Spleen (tissue), 13 donors: ENCODE measurements at places on chromosomes 3 and 15.
A peak's percentile ranks its signal among the peaks of the same experiment; 100 is the strongest.

DNA sequence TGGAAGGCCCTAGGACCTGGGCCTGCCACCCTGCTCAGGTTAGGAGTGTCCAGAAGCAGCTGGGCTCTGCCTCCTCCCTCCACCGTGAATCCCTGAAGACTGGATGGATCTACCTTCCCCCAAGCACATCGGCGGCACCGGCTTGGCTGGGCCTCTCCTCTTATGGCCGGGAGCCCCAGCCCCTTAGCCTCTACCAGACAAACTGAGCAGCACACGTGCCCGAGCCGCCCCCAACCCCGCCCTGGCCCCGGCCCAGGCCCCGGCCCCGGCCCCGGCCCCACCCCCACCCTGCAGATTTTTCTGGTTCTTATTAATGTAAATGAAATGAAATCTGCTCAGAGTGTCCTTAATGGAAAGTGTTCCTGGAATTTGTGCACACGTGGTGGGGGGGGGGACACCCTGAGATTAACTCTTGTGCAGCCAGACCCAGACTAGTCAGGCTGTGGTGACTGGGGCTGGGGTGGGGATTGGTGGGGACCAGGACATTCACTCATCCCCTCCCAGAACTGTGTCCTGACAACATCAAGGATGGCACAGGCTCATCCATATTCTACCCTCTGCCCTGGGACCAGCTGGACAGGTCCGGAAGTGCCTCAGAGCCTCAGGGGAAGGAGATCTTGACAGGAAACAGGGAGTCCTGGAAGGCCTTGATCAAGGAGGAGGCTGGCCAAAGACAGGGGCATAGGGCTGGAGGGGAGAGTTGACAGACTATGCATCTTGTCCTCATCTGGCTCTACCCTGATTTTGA, 30.9 kb upstream of the SEMA3F start:
- peak; percentile 19 for DNase-seq

DNA sequence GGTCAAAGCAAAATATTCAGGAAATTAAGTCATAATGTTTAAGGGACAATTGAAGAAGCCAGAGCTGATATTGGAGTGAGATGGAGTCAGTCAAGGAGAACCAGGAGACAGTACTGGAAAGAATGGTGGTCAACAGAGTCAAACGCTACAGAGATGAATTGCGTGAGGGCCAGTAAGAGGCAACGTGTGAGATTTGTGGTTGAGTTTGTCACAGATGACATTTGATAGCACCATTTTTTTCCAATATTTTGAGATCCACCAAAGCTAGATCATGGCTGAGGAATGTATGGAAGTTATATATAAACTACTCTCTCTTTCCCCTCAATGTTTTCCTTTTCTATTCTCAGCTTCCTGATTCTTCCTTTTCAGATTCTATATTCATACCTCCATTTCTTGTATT, 375.1 kb upstream of the ROBO2 start:
- no peak for DNase-seq

DNA sequence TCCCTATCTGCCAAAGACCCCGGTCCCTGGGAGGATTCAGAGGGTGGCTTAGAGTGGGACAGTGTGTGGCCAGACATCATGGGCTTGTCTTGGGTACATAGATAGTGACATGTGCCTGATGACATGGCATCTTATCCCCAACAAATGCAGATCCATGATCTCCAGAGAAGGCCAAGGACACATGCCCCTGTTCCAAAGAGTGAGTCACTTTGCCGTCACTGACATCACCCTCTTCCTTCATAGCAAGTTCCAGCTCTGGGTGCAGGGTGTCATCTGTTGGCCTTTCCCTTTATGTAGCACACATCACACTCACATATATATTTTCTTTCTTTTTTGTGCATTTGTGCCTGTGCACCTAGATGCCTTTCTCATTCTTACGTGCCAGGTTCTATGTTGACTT, 350.5 kb downstream of the LRTM1 start:
- no peak for DNase-seq

DNA sequence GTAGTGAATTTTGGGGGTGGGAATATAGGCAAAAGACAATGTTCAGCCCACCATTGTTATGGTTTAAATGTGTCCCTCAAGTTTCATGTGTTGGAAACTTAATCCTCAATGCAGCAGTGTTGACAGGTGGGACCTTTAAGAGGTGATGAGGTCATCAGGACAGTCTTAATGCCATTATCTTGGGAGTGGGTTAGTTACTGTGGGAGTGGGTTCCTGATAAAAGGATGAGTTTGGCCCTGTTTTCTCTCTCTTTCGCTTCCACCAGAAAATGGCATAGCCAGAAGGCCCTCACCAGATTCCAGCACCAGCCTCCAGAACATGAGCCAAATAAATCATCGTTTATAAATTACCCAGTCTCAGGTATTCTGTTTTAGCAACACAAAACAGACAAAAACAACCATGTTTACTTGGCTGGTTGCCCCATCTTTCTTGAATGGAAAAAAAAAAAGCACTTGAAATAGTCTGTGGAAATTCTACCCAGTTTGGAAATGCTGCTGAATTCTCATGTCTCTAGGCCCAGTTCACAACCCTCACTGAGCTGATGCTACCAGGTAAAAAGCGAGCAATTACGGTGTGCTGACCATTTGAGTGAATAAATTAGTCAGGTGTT, 31.0 kb upstream of the MFSD1 start:
- DNase-seq, result no peak

DNA sequence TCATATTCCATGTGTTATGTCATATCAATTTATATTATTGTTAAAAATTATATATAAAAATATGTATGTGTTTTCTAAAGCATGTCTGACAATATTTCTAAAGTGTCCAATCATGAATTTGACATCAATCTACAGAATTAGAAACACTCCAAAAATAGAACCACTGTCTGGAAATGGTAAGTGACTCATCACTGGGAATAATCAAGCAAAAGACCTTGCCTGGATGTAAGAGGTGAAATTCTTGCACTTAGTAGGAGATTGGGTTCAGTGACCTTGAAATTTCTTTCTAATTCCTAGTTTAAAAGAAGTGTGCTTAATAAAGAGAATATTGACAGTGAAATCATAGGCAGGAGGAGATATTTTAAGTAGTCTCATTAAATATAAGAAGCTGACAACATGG, 188.8 kb downstream of the ZNF385D start:
- no peak for DNase-seq

- no peak for DNase-seq
These were observed 30.5 kb upstream of the GALNT15 start for GRCh38 chr3:16143861-16144447.

- DNase-seq, result no peak
These were observed 12.2 kb upstream of the MYO5C start for GRCh38 chr15:52307847-52308246.

GRCh38 chr3:69406163-69406562, 20.3 kb upstream of the FRMD4B start:
- no peak for DNase-seq

DNA sequence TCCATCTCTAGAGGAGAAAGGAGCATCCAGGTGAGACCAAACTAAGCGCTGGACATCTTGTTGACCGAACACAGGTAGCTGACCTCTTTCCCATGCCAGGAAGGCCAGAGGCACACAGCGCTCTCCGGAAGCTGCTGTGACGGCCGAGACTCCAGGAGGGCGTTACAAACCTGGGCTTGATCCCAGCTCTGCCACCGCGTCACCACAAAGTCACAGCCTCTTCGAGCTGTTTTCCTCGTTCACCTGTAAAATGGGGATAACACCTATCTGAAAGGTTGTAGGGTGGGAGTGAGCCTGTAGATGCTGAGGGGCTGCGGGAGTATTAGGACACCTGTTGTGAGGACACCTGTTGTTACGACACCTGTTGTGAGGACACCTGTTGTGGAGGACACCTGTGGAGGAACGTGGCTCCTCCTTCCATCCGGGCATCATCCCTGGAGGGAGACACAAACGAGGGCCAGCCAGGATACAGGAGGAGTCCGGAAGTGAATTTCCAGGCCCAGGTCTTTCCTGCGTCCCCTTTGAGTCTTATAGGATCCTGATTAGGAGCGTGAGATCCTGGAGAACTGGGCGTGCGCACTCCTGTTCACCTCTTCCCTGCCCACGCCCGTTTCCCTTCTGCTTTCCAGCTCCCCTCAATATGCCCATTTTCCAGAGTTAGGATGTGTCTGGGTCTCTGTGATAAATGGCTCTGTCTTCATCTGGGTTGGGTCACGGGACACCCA, 2.3 kb upstream of the MUC4 start:
- DNase-seq, result peak; percentile 38

- no peak for DNase-seq
These were observed 33.0 kb downstream of the PTPRG start for GRCh38 chr3:61594144-61594963.

DNA sequence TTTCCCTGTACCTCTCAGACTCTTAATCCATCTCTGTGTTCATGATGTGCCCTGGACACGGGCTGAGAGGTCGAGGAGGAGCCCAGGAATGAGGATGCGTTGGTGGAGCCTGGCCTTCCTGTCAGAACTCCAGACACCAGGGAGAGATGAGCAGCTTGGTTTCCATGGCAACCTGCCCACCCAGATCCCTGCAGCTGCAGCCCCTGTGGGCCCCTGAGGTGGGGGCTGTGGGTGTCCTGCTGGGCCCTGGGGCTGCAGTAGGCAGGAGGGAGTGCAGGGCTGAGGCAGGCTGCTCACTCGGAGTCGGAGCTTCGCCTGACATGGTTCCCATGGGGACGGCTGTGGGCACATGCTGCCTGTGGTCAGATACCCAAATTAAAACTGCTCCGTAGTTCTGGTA, 7.7 kb upstream of the SCN10A start:
- DNase-seq, result peak; percentile 70

DNA sequence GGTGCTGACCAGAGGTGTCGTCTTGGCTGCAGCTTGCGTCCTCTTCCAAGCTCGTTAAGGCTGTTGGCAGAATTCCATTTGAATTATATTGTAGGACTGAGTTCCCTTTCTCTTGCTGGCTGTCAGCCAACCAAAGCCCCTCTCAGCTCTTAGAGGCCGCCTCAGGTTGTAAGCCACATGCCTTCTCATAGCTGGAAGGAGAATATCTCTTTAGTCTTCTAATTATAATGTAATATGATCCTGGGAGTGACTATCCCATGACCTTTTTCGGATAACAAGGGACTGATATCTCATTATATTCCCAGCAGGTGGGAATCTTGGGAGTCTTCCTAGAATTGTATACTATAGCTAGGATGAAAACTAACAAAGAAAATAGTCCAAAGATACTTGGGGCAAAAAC, 4.8 kb downstream of the SCG5 start:
- DNase-seq, result no peak

GRCh38 chr3:135008326-135008725, 213.3 kb downstream of the EPHB1 start:
- DNase-seq, result no peak

GRCh38 chr15:73892446-73893226, 19.3 kb downstream of the TBC1D21 start:
- DNase-seq, result no peak

DNA sequence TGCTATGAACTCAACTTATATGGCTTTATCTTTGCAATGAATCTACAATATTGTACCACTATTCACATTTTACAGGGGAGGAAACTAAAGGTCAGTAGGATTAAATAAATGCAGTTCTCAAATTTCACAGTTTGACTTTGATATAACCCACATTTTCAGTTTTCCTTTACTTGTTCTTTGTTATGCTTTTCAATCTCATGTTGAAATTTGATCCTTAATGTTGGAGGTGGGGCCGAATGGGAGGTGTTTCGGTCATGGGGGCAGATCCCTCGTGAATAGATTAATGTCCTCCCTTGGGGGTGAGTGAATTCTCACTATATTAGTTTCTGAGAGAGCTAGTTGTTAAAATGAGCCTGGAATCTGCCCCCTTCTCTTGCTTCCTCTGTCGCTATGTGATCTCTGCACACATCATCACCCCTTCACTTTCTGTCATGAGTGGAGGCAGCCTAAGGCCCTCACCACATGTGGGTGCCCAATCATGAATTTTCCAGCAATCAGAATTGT, 44.7 kb downstream of the CD200 start:
- no peak for DNase-seq

- no peak for DNase-seq
These were observed 842 bp upstream of the U2SURP start for GRCh38 chr3:143000528-143000927.

DNA sequence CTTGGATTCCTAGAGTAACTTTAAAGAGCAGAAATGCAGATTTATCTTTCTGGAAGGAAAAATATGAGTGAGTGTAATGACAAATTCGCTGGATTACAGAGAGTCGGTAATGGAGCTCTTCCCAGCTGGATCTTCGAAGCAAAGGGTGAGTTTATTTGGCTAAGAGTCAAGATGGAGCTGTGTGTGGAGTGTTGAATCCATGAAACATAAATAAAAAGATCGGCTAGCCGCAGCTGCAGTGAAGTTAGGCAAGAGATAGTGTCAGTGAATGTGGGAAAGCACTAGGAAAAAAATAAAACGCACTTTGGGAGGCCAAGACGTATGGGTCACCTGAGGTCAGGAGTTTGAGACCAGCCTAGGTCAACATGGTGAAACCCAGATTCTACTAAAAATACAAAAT, 10.3 kb downstream of the NAALADL2 start:
- no peak for DNase-seq

- DNase-seq, result no peak
These were observed 210.8 kb downstream of the RPLP1 start for GRCh38 chr15:69663441-69663840.

GRCh38 chr3:152778022-152778421, 56.9 kb upstream of the P2RY1 start:
- no peak for DNase-seq

- no peak for DNase-seq
These were observed 50.6 kb downstream of the KBTBD8 start for GRCh38 chr3:67048715-67049074.

GRCh38 chr3:185549122-185549521, 3.3 kb downstream of the LIPH start:
- DNase-seq, result no peak

GRCh38 chr15:68769702-68770101, 51.0 kb downstream of the ANP32A start:
- no peak for DNase-seq

DNA sequence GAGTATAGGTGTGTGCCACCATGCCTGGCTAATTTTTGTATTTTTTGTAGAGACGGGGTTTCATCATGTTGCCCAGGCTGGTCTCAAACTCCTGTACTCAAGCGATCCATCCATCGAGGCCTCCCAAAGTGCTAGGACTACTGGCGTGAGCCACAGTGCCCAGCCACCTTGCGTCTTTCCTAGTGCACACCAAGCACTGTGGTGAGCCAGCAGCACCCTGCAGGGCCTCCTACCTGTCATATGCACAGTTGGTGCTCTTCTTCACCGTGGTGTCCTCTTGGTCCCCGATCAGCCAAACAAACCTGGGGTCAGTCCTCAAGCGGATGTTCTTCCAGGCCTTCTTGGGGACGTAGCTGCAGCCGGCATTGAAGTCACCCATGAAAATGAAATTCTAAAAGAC, 13.2 kb downstream of the DNASE1L3 start:
- DNase-seq, result no peak

DNA sequence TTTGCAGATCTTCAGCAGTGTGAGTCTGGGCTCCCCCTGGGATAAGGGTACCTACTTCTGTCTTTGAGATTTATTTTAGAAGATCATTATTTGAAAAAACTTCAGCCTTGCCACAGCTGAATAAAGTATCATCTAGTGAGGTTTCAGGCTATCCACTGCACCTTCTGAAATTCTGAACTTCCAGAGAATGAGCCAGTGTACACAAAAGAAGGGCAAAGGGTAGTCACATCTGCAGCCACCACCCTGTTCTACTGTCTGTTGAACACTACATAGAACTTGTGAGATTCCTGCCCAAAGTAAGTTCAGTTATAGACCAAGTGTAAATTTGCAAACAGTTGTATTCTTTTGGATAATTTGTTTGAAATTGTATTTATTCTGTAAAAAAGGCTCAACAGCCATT, 38.0 kb upstream of the PTPN23 start:
- DNase-seq, result no peak

GRCh38 chr15:66713843-66714508, 11.9 kb downstream of the SMAD6 start:
- DNase-seq, result no peak

GRCh38 chr3:2851361-2851760, 258.8 kb downstream of the IL5RA start:
- no peak for DNase-seq
